ENCODE measurements at places on chromosomes 16 and 17.

DNA sequence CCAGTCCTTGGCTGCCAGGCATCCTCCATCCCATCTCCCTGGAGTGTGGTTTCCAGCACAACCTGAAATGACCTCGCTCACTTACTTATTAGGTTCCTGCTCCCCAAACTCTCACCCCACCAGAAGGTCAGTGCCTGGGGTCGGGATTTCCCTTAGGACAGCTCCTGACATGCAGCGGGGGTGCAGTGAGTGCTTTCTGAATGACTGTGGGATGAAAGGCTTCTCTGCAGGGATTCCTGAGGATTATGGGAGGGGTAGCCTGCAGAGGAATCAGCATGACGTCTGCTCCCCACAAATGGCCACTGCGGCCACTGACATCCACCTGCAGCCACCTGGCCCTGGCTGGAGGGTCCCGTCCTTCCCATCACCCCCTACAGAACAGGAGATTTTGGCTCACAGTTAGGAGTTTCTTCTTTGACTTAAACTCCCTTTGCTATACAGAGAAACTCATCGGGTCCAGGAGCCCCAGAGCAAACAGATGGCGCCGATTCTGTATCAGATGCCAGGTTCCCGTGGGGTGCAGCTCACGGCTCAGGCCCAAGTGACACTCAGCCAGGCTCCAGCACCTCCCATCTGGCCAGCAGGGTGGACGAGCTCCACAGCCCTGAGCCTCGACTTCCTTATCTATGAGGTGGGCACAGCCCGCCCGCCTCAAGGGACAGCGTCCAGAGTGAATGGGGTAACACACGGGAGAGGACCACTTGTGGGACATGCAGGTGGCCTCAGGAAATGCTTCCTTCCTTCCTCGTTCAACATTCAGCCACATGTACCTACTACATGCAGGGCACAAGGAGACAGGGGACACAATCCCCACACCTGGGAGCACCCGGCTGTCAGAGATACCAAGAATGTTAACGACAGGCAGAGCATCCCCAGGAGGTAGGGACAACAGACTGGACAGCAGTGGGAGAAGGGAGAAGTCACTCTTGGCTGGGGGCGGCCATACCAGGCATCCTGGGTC is 69.8 kb downstream of the RMI2 start:
- DNase-seq: no peak

DNA sequence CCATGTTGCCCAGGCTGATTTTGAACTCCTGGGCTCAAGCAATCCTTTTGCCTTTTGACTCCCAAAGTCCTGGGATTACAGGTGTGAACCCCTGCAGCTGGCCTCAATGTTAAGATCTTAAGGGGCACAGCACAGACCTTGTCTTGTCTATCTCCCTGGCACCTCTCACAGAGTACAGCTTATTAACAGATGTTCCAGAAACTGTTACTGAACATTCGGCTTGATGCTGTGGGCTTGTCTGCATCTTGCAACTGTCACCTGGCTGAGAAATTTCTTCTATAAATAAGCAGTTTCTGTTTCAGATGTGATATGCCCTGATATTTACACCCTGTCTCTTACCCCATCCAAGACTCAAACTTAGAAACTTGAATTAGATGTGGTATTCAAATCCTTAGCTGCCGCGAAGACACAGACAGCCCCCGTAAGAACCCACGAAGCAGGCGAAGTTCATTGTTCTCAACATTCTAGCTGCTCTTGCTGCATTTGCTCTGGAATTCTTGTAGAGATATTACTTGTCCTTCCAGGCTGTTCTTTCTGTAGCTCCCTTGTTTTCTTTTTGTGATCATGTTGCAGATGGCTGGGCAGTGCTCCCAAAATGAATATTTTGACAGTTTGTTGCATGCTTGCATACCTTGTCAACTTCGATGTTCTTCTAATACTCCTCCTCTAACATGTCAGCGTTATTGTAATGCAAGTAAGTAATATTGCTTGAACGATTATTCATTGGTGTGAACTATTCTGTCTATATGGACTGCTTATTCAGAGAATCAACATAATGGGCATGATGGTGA is at the start of gene TNFRSF17:
TNFRSF17 (plus strand) TSS at position 450 of the 791 bp plus-strand sequence; CDS start at position 565, 115 bp downstream.
- no peak for DNase-seq

- no peak for DNase-seq
Measured at GRCh38 chr16:78206623-78207223, 107.3 kb downstream of the WWOX start.

- DNase-seq: no peak
Measured at GRCh38 chr16:74079232-74079586, 217.4 kb upstream of the PSMD7 start.

- no peak for DNase-seq
Measured at GRCh38 chr17:65522751-65523404, 38.6 kb downstream of the AXIN2 start.

GRCh38 chr17:66165537-66166123 is 26.3 kb downstream of the CEP112 start:
- DNase-seq: peak; percentile 16

- DNase-seq: no peak
Measured at GRCh38 chr17:29155227-29155965, 24.8 kb downstream of the MYO18A start.

DNA sequence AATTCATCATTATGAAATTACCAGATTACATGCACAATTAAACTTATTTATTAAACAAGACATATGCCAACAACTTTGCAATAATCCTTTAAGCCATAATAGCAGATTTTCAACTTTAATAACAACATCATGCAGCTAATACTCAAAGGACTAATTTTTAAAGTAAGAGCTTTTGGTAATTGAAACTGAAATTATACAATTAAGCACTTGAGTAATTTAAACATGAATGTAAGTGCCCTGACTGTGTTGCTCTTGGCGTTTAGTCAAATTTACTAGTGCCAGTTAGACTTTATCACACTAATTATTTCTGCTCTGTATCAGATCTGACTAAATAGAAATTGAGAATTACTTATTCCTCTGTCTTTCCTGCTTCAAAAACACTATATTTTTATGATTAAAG is 46.8 kb upstream of the PSMD7 start:
- no peak for DNase-seq

DNA sequence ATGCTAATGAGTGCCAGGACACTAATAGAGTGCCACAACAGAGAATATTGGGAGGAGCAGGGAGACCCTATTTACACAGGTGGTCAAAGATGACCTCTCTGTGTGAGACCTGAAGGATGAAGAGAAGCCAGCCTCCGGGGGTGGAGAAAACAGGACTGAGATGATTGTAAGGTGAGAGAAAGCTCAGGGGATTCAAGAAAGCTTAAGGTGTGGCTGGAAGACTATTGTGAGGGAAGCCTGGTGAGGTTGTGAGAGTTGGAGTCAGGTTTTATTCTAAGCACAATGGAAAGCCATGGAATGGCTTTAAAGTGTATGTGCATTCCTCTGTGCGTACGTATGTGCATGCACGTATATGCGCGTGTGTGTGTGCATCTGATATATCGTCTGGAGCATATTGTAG is 10.4 kb upstream of the MARCHF10 start:
- DNase-seq: no peak

DNA sequence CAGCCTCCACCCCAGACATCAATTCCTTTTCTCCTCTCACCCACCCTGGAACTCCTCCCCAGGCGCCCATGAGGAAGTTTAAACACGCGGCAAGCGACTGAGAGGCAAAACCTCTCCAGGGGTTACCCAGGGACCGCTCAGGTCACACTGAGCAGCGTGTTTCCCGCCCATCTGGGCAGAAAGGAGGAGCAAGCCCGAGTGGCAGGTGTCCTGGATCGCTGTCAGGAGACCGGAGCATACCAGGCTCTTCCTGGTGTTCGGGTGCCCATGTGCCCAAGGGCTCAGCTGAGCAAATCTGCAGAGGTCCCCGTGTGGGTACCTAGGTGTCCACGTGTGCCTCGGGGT is 491 bp downstream of the SLC25A19 start:
- DNase-seq: no peak

Measured in amniotic stem cell (primary cell).